ENCODE measurements at places on chromosomes 7 and 10. TPM values are rescaled to one million over a fixed set of nuclear protein-coding genes. Genes with fewer than 3 reads are reported as not detected.
A peak's percentile ranks its signal among the peaks of the same experiment; 100 is the strongest.

GRCh38 chr7:135714534-135715009 lies 13.4 kb downstream of the SLC13A4 start:
- no peak for DNase-seq

The CYP2C19 gene
- total RNA-seq: 0.36 TPM

The CLDN12 gene
- 49.1 TPM for total RNA-seq

The NUTM2A gene
- 0.59 TPM for total RNA-seq

DNA sequence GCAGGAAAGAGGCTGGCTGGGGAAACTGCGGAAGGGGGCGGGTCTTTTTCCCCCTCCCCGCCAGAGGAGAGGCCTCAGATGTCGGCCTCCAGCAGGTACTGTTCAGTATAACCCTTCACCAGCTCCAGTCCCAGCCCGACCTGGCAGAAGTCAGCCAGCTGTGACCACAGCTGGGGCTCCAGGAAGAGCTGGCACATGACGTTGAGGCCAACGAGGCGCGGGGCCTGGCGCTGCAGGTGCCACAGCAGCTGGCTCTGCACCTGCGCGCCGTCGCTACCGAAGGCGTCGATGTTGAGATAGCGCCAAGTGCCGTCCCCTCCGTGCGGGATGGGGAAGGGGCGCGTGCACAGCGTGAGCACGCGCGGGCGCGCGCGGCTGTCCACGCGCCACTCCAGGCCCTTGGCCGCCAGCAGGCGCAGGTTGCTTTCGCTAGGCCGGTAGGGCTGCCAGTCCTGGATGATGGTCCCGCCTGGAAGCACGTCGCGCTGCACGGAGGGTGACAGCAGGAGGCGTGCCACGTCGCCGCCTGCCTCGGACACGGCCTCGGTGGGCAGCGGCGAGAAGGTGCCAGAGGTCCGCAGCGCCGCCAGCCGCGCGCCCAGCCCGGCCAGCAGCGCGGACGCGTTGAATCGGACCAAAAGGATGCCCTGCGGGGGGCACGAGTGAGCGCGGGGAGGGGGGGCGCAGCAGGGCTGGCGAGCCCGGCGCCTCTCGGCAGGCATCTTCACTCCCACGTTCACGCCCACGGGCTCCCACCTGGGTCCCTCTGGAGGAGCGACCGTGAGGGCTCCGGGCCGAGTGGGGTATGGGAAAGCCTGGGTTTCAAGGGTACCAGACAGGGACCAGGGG lies 6.9 kb upstream of the VGF start:
- DNase-seq: no peak

GRCh38 chr7:25802057-25802456 lies 349.9 kb upstream of the NFE2L3 start:
- DNase-seq: no peak

DNA sequence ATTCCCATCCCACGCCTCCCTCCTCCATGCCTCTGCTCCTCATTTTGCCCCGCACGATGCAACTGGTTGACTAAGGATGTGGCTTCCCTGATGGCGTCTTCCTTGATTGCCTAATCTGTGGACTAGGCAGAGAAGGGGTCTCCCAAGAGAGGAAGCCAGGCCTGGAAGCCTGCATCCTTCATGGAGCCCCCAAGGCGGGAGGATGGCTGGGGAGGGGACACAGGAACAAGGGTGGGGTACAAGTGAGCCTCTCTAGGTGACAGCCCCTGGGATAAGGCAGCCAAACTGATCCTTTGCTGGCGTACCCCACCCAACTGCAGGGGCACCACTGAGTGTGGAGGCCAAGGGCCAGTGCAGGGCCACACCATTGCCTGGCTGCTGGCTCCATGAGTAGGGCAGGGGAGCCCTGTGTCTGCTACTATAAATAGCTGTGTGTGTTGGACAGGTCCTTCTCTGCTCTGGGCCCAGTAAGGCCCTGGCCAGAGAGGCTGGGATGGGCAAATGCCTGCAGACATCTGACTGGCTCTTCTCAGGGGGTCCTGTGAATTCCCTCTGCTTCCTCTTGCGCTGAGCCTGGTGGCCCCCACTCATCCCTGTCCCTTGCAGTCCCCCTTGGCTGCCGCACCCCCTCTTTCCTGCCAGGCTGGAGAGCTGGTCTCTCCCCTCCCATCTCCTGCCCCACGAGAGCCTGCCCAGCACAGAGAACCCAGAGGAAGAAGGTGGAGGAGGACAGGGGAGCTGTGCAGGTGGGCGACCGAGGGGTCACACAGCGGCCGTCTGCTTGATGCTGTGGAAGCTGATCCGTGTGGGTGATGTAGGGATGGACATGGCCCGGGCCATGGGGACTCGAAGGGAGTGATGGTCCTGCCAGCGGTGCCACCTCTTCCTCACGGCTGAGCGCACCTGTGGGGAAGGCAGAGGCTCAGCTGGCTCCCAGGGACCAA lies 29.3 kb downstream of the CRHR2 start:
- DNase-seq: peak; percentile 15

DNA sequence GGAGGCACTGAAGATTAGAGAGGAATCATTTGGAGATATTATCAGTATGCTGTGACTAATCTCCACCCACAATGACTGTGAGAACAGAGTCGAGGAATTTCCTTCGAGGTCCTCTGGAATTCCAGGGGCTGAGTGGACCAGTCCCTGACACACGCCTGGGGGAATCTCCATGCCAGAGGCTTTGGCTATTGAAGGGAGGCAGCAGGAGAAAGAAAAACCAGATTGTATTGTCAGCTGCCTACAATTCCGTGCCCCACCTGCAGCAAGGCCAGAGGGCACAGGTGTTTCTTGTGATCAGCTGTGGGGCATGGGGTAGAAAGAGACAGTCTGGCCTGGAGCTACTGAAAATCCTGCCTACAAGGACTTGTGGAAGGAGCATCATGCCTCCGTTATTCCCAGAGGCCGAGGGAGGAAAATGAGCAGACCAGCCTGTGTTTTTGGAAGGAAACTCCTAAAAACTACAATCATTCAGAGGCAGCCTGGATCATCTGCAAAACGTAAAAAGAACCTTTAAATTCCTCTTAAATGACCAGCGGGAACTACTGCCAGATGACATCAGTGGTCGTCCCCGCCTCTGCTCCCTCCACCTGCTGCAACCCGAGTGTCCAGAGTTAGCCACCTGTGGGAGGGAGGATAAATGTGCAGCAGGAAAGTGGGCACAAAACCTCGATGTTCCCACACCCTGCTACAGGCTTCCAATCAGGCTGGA lies 25.4 kb upstream of the ANK3 start:
- no peak for DNase-seq

DNA sequence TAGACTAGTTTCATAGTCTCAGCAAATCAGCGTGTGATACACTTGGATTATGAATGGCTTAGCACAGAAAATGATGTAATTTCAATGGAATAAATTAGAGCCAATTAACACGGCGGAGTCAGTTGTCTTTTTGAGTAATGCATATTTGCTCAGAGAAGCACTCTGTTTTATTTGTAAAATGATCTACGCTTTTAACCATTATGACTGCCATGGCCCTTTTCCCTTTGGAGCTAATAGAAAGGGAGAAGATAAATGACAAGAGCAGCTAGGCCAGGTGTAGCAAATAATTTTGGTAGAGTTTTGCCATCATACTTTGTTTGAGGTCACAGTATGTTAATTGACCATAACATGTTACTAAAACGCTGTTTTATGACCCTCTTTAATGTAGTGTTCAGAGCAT lies 86.8 kb downstream of the GPR158 start:
- no peak for DNase-seq

DNA sequence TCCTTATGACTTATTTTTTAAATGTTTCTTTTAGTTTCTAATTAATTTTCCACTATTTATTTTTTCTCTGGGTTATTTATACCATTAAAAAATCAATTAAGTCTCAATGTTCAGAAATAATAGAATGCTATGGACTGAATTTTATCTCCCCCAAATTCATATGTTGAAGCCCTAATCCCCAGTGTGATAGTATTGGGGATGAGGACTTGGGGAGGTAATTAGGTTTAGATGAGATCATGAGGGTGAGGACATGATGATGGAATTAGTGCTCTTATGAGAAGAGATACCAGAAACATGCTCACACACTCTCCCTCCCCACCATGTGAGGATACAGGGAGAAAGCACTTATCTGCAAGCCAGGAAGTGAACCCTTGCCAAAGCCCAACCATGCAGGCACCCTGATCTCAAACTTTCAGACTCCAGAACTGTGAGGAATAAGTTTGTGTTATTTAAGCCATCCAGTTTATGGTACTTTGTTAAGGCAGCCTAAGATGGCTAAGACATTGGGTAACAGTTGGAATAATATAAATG lies 202.6 kb downstream of the MDFIC start:
- no peak for DNase-seq

GRCh38 chr7:39252916-39253315 lies 275.2 kb downstream of the POU6F2 start:
- no peak for DNase-seq

The TMEM273 gene
- 7.1 TPM for total RNA-seq

The UPK3B gene
- total RNA-seq: 4.3 TPM

- DNase-seq: no peak
These were observed 145.3 kb downstream of the MAGI2 start for GRCh38 chr7:79308192-79308591.

- no peak for DNase-seq
These were observed 103.9 kb upstream of the POT1 start for GRCh38 chr7:125033506-125033905.

DNA sequence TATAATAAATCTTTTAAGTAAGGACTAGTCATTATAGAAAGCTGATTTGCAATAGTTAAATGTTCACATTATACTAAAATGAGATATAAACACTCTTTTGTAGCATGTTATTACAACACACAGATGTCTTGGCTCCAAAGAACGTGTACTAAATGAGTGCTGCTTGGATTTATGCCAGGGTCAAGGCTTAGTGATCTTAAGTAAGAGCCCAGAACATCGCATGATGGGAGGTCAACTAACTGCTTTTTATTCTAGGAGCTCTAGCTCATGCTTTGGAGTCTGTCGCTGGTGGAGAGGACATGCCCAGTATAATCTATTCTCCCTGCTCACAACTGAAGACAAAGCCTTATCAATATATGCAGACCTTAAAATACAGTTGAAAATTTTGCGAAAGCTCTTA lies 315.1 kb downstream of the BBS9 start:
- no peak for DNase-seq

GRCh38 chr10:61586829-61587228 lies 75.9 kb upstream of the CABCOCO1 start:
- no peak for DNase-seq

DNA sequence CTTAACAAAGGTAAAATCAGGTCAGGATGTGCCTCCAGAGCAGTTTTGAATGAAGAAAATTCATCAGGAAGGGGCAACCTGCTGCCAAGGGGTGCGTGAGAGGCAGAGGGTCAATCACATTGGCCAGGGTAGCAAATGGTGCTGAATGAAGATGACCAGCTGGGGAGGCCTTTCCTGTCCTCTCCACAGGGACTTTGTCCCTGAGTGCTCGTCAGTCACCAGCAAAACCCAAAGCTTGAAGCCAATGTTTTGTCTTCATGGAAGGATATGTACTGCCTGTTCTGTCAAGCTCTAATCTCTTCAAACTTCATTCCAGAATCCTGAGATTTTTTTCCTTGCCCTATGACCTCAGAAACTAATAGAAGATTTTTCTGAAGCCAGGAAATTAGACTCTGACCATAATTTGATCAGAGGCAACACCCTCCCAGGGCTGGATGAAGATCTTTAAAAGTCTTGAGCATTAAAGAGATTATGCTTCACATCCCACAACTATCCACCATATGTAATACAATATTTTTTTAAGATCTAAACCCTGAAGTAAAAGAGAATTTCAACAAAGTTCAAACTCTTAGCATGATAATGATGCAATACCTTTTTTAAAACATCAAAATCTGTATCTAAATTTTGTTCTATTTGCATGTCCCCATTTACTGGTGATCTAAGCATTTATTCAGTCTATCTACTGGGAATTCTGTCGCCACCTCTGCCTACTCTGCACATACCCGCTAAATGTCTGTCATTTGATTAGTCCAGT lies 243.0 kb downstream of the SNX13 start:
- no peak for DNase-seq

DNA sequence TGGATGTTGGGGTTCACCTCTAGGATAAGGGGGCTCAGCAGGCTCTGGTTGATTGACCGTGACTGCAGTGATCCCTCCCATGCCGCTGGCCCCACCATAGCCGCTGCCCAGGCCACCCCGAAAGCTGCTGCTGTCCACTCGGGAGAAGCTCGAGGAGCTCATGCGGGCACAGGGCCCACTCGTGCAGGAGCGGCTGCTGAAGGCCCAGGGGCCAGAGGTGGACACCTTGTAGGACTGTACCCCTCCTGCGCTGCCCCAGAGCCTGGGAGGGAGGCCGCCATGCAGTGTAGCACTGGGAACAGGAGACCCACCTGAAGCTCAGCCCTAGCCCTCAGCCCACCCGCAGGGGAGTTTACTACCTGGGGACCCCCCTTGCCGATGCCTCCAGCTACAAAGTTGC lies 70.0 kb downstream of the CHRM2 start:
- DNase-seq: no peak

- peak; percentile 29 for DNase-seq
These were observed 1.2 kb upstream of the SGCE start for GRCh38 chr7:94656925-94657731.

The ASAH2 gene
- total RNA-seq: 8.4 TPM

The ENKUR gene
- total RNA-seq: 8.6 TPM

The SH3PXD2A gene
- 57.8 TPM for total RNA-seq

- DNase-seq: no peak
These were observed 30.0 kb downstream of the SLC26A4 start for GRCh38 chr7:107690611-107691010.

DNA sequence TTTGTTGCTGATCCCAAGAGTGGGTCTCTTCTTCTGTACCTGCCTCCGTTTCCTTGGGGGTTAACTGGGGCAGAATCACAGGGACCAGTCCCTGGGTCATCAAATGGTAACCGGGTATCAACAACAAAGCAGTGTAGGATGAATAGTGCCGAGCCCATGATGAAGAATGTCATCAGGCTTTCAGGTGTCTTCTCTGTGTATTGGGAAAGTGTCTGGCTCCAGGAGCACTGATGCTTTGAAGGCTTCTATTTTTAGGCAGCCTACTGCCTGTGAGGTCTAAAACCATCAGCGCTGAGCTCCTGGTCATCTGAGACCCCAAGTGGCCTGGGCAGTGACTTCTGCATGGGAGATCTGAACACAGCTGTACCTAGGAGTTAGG lies 48.2 kb upstream of the SHH start:
- no peak for DNase-seq

The RARRES2 gene
- 16.0 TPM for total RNA-seq

The ZYX gene
- 129 TPM for total RNA-seq

DNA sequence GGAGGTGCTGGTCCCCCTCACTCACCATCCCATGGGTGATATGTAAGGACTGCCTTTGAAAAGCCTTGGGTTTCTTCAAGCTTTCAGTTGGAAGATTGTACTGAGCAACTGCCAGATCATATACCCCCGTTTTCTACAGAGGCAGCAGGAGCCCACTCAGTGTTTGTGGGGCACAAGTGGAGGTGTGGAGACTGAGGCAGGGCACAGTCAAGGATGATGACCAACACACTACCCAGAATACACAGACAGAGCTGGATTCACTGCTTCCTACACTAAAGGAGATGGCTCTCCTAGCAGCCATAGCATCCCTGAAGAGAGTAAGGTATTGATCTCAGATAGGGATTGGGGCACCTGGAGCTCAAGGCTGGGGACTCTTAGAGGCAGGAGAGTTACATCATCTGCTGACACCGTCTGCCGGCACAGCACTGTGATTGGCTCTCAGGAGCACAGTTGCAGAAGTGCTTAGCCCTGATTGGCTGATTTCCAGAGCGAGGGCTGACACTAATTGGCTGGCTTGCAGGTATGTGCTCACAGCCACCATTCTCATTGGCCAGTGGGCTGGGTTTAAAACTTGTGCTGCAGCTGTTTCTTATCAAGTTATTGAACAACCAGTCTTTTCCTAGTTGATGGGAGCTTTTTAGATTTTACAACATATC lies 77.9 kb upstream of the PFKP start:
- DNase-seq: no peak

- DNase-seq: no peak
These were observed 23.6 kb downstream of the DDIT4 start for GRCh38 chr10:72297281-72297804.

The FGFR2 gene
- total RNA-seq: 126 TPM

The HABP2 gene
- 1.5 TPM for total RNA-seq

All from dorsolateral prefrontal cortex (tissue), 122 donors.